ENCODE measurements at places on chromosomes 5 and 9.

DNA sequence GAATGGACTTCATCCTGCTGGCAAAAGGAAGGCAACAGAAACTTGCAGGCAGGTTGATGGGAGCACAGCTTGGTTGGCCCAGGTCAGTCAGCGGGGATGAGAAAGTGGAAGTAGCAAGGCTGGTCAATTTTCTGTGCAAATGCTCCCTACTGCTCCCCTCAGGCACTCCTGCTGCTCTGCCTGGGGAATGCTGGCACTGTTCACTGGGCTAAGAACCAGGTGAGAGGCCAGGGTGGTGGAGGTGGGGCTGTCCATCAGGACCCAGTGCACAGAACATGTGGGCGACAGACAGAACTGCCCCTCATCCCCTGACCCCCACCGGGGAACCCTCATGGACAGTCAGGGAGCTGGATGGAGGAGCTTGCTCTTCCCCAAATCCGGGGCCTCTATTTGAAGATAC lies 593.1 kb downstream of the IRX1 start:
- DNase-seq, result no peak

GRCh38 chr9:99257723-99258389 lies 35.8 kb downstream of the SEC61B start:
- DNase-seq, result no peak

DNA sequence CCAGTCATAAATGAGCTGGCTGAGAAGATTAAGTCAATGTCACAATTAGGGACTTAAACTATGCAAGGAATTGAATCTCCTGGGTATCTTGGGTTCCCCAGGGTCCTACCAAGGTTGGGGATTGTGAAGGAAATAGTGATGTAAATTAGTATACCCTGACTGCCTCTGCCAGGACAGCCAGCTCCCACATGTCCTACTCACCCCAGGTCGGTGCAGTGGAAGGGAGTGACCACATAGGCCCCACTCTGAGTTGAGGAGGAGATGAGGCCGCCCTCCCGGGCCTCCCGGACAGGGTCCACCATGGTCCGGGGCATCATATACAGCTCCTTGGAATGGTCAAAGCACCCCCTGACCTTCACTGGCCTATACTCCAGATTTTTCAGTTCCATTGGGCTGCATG lies 2.7 kb downstream of the SURF1 start:
- DNase-seq, result no peak

DNA sequence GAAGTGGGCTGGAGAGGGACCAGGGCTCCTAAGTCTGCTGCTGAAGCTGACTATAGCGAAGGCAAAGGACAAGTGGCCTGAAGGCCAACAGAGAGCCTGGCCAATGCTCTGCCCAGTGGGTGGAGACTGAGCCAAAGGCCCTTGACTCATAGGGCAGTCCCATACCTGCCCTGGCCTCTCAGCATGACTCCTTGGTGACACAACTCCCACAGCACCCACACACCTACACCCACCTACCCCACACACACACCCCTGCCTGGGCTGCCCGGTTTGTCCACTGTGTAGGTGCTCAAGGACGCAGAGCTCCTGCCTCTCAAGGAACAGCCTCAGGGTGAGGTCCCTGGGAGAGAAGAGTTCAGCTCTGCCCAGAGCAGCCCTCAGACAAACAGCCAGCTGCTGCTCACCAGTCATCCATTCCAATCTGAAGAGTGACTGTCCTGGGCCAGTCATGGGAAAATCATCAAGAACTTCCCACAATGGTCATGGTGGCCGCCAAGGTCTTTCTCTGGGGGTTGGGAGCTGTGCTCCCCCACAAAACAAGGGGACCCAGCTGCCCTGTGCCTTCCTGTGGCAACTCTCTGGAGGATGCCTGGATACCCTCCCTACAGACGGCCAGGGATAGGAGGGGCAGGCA lies 5.0 kb downstream of the TNIP1 start:
- DNase-seq, result no peak

DNA sequence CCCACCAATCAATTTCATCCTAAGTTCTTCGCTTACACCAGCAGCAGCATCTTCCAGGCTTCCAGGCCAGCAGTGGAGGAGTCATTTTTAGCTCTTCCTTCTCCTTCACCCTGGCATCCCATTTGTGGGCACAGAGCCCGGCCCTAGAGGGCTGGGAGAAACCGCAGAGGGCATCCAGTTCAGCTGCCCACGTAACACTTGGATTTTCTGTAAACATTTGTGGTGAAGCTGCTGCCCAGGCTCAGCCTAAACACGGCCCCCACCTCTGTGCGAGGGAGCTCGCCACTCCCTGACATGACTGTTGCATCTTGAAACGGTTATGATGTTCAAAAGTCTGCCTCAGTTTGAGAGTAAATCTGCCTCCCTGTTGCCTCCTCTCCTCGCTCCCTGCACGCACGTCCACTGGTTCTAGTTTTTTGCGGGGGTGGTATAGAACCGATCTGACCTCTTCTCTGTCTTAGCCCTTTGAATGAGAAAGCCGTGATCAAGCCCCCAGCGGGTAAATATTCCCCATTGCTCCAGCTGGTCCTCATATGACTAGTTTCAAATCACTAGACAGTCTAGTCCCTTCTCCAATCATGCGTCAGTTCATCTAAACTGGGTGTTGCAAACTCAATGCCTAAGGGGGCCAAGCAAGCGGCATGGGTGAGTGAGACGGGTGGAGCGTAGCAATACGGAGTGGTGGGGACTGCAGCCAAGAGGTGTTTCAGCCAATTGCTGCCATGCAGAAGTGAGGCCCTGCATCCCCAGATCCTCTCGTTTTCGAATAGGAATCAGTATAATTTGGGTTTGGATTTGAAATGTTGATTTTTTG lies 34.9 kb upstream of the N4BP3 start:
- no peak for DNase-seq

DNA sequence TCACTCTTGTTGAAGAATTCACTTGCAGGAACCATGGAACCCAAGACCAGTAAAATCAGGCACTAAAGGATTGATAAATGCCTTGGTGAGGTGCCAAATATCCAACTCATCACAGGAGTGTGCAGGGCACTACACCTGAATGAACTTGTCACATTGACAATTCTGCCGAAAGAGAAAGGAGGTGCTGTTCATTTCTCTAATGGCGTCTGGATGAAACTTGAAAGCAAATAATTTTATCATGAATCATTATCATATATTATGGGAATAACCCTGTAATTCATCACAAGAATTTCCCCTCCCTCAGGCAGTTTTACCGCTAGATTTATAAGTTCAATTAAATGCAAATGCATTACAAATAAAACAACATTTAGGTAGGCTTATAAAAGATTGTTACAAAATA lies 360.0 kb downstream of the GLIS3 start:
- DNase-seq, result no peak

DNA sequence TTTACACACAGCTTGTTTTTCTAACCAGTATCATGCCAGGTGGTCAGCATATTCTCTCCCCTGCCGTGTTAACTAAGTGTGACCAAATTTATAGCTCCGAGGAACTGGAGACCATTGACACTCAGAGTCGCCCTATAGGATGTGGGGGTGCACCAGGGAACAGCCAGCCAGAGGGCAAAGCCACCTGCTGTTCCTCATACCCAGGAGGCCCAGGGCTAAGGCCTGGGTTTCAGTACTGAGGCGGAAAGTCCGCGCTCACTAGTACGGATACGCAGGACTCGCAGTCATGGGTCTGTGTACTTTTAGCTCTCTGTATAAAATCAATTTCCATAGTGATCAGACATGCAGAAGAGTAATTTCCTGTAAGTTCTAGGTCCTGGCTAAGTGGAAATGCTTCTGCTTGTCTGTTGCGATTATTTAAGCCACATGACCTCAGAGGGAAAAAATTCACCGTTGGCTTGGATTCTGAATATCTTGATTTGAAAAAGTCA lies 247.0 kb downstream of the AOPEP start:
- no peak for DNase-seq

DNA sequence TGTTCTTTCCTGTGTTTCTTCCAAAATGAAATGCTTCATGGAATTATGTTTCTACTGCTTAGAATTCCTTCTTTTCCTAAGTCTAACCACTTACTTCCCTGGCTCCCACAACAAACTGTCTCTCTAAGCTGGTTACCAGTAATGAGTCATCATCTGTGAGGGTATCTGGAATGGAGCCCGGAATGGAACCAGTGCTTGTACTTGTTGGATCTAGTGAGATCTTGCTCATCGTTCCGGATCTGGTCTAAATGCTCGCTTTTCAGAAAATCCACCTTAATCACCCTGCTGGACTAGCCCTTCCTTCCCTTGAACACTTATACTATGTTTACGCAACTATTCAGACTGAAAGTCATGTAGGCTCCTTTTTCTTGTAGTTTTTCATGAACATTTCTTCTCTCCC lies 184.8 kb downstream of the PBX3 start:
- no peak for DNase-seq

DNA sequence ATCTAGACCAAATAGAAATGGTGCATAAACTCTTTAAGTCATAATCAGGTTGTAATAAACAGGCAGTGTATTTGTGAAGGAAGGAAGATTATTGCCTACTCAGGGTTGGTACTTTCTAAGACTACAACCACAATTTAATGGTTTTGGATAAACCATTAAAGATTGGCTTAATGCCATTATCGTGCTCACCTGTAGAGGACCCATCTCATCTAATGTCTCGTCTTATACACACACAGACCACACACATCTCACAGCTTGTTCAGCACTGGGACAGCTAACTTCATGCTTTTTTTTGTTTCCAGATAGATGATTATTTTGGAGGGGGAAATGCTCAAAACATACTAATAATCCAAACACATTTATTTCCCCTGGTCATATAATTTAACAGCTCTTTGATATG lies 175.7 kb upstream of the SLC12A2 start:
- DNase-seq, result no peak

DNA sequence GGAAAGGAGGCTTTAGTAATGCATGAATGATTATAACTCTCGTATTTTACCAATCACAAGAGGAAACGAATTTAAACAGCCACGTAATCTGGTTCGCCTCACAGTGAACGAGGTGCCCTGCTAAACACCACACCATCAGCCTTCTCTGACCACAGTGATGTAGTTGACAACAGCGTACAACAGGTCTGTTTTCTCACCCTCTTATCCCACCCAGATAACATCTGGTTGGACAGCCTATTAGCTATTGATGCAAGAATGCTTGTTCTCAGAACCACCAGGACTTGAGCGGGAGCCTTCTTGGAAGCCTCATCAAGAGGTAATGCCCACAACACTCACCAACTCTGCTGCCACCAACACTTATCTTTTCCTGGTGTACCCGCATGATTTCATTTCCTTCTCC lies 23.3 kb downstream of the SLC1A3 start:
- no peak for DNase-seq

GRCh38 chr9:134392900-134393299 lies 66.6 kb downstream of the RXRA start:
- DNase-seq, result no peak

- DNase-seq, result peak; percentile 33
These were observed 34.4 kb upstream of the PALM2AKAP2 start for GRCh38 chr9:109745335-109746283.

- DNase-seq, result no peak
These were observed 5.1 kb upstream of the GNPDA1 start for GRCh38 chr5:142017832-142018427.

- no peak for DNase-seq
These were observed 556.6 kb downstream of the TLE1 start for GRCh38 chr9:81132796-81133195.
